CD4-positive, alpha-beta T cell treated with Interleukin-6 at 100 ng/mL for 8 hours (primary cell): ENCODE measurements at places on chromosomes 6 and 20.

GRCh38 chr20:36352843-36353553 is 46.9 kb downstream of the DLGAP4 start:
- DNase-seq, result no peak

DNA sequence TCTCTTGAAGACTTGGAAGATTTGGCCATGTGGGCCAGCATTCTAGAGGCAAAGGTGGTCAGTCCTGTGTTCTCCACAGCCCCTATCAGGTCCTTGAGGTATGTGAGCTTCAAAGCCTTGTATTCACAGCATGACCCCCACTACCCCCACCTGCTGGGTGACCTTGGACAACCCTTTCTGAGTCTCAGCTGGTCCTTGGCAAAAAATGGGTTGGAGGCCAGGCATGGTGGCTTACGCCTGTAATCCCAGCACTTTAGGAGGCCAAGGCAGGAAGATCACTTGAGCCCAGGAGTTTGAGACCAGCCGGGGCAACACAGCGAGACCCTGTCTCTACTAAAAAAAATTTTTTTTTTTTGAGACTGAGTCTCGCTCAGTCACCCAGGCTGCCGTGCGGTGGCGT is 42.6 kb downstream of the UBE2V1 start:
- no peak for DNase-seq

DNA sequence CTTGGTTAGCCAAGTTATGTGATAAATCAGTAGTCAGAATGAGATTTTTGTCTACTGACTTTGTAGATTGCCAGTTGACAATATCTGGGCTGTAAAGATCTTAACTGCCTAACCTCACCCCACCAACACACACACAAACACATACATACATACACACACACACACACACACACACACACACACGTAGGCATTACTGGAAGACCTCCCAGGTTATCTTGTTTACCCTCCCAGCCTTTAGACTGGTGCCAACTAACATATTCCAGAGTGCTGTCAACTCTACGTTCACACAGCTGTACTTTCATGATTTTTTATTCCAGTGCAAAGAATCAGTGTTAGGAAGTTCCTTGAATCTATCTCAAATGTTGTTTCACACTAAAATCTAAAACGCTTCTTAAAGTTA is 38.9 kb downstream of the BMP5 start:
- DNase-seq, result no peak

DNA sequence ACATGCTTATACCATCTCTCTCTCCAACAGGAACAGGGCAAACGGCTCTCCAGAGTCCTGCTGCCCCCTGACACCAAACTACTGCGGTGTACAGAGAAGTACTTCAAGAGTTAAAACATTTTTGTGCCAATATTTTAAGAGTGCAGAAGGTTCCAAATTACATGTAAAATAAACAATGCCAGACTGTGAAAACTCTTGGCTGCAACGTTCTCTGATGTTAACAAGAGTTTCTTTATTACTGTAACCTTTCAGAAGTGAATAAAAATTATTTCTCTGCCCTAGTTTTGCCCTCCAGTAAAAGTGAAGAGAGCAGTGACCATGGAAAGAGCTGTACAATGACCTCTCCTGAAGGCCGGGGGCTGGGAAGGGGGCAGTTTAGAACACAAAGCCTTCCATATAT is 41.4 kb upstream of the FAM83C start:
- no peak for DNase-seq

- no peak for DNase-seq
Measured at GRCh38 chr20:22775256-22775655, 190.9 kb upstream of the FOXA2 start.

DNA sequence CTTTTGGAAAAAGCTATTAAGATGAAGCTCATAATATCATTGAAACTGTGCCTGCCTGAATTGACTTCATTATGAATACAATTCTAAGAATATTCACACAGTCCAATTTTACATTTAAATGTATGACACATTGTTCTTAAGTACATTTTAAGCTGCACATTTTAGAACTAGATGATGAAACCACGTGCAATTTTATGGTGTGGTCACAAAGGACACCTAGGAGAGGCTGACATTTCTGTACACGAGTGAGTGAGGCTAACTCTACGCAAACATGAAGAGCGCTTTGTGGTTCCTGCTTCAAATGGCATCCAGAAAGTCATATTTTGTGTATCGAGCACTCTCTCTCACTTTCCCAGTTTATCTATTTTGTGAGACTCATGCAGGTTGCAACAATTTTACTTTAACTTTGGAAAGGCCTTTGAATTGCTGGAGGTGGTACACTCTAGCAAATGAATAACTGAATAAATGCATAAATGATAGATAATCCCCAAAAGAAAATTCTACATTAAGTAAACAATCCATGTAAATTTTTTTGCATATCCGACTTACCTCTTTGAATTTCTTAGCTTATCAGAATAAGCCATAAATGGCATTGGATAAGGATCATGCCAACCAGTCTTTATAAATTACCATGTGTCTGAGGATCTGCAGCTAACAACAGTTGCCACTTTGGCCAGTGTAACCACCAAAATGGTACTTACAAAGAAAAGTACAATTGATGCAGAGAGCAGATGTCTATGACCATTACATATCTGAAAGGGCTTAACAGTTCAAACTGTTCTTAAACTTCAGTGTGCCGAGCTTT is 97.3 kb downstream of the NRSN1 start:
- DNase-seq, result no peak

- DNase-seq, result no peak
Measured at GRCh38 chr20:63330940-63331339, 30.2 kb downstream of the CHRNA4 start.

- DNase-seq, result no peak
Measured at GRCh38 chr6:35486005-35486925, 10.6 kb downstream of the TEAD3 start.

GRCh38 chr6:56954403-56955170 is at the start of gene BEND6:
TSS of gene BEND6 (plus strand) at chr6:56955107. CDS start at chr6:56981811, 26,704 bp downstream.
- no peak for DNase-seq

DNA sequence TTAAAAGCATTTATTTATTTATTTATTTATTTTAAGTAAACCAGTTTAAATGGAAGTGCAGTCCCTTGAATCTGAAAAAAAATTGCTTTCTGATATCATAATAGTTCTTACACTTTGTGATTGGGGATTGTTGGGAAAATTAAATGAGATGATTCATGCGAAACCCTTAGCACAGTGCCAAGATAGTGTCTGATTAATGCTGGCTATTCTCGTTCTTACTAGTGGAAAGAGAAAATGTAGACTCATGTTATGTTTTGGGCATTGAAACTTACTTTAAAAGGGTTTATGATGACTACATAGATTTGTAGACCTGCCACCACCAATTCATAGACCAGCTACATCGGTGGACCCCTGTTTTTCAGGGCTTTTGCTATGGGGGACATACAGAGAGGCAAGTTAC is 229.2 kb upstream of the ZFP64 start:
- no peak for DNase-seq

GRCh38 chr6:7246401-7247178 is 66.4 kb downstream of the SSR1 start:
- no peak for DNase-seq

GRCh38 chr6:108115598-108116058 is 41.1 kb upstream of the OSTM1 start:
- no peak for DNase-seq

DNA sequence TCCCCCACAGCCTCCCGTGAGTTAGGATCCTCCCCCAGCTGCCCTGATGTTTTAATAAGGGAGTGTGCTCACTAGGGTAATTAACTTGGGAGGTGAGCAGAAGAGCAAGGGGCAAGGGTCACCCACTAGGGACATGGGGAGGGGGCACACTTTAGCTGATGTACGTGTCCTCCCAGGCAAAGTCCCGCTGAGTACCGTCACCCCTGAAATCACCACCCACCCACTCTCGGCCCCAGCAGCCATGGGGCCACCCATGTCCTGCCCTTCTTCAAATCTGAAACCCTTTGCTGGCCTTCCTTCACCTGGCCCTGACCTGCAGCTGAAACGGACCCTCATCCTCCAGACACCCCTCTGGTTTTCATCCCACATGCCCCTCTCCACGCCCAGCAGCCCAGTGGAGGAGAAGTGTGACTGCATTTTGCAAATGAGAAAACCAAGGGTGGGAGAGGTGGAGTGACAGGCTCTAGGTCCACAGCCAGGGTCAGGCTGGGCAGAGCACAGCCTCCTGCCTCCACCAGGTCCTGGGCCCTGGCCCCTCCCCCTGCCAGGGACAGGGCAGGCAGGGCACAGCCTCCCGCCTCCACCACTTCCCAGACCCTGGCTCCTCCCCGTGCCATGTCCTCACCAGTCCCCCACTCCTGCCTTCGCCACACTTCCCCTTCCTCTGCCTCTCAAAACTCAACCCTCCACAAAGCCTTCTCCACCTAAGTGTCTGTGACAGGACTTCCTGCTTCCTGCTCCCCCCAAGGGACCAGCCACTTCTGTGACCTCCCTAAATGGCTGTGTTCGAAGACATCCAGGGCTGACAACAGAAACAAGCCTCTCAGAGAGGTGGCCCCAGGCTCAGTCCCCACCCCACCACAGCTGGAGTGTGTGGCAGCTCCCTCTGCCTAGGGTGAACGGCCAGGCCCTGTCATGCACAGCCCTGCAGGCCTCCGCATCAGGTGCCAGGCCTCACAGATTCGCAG is 15.1 kb downstream of the ACSS1 start:
- DNase-seq, result peak; percentile 69
